Left renal cortex interstitium (tissue), 4 donors: ENCODE measurements at places on chromosomes 11 and 22.
A peak's percentile ranks its signal among the peaks of the same experiment; 100 is the strongest.

DNA sequence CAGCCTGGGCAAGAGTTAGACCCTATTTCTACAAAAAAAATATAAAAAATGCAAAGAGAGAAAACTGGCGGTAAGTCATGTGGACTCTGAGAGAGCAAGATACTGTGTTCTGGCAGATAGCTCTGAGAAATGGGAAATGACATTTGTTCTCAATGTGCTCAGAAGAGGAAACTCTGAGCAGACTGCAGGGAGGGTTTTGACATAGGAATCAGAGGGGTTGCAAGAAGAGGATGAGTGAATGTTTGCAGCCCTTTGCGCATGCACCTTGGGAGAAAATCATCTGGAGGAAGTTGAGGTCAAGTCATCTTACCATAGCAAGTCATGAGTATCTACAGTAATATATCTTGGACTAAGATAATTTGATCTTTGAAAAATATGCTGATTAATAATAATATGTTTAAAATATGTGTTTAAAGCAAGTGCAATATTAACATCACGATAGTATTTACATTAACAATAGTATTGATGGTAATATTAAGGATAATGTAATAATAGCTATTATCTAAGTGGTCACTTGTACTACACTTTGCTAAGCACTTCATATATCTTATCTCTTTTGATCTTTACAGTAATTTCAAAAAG, 2.6 kb downstream of the ACER3 start:
- no peak for DNase-seq

GRCh38 chr11:2825261-2825888, 60.2 kb downstream of the CDKN1C start:
- DNase-seq: no peak

DNA sequence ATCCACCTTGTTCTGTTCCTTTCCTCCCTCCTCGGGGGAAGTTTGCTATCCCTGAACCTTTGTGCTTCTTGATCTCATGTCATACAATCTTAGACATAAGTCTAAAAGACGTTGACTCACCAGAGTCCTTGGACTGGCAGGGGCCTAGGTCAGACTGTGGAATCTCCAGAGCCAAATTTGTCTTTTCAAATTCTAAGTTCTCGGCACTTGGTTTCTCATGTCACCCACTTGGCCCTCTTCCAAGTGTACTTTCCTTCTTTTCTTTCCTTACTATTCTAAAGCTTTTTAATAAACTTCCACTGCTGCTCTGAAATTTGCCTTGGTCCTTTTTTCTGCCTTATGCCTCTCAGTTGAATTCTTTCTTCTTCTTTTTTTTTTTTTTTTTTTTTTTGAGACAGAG, 30.1 kb upstream of the SMPD1 start:
- DNase-seq: no peak

DNA sequence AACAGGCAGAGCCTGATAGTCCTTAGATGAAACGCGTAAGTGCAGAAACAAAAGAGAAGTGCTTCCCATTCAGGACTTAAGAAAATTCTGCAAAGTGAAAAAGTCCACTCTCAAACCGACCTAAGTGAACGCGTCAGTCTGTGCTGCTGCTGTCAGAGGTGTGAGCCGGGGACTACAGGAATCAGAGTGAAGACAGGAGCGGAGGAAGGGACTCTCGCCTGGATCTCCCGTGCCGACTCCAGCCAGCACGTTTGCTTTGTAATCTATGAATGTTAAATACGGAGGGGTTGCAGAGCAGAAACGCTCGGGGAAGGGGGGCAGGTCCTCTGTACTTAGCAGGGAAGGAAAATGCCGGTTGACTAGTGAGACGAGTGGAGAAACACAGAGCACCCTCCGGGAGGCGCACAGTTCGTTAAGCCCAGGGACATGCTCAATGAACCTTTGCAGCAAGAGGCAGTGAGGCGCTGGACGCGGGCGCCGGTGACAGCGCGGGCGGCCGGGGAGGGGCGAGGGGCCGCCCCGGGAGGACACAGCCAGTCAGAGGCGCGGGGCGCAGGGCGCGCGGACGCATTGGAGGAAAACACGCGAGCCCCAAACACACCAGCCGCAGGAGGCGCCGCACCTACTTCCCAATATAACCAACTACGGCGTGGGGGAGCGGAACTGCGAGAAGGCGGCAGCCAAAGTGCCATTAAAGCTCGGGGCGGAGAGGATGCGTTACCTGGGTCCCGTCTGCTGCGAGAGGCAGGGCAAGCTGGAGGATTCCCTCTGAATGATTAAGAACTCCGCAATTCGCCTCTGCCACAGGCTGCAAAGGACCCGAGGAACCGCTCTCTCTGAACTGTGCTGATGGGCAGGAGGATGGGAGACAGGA, at the start of gene CNTN5:
CNTN5 (plus strand) TSS at position 598 of the 874 bp plus-strand sequence.
- DNase-seq: peak; percentile 83

GRCh38 chr11:126350836-126351235, 4.7 kb upstream of the ST3GAL4 start:
- no peak for DNase-seq
